EH (cell line): ENCODE measurements at places on chromosomes 5 and 9.

- DNase-seq: peak; percentile 94
These were observed 91.1 kb upstream of the CD180 start for GRCh38 chr5:67287510-67288268.

GRCh38 chr5:27009540-27009915, 28.9 kb downstream of the CDH9 start:
- DNase-seq: no peak

- DNase-seq: peak; percentile 100
These were observed 117.9 kb upstream of the FST start for GRCh38 chr5:53362521-53362941.

GRCh38 chr9:17578577-17578910, 322 bp upstream of the SH3GL2 start:
- no peak for DNase-seq

DNA sequence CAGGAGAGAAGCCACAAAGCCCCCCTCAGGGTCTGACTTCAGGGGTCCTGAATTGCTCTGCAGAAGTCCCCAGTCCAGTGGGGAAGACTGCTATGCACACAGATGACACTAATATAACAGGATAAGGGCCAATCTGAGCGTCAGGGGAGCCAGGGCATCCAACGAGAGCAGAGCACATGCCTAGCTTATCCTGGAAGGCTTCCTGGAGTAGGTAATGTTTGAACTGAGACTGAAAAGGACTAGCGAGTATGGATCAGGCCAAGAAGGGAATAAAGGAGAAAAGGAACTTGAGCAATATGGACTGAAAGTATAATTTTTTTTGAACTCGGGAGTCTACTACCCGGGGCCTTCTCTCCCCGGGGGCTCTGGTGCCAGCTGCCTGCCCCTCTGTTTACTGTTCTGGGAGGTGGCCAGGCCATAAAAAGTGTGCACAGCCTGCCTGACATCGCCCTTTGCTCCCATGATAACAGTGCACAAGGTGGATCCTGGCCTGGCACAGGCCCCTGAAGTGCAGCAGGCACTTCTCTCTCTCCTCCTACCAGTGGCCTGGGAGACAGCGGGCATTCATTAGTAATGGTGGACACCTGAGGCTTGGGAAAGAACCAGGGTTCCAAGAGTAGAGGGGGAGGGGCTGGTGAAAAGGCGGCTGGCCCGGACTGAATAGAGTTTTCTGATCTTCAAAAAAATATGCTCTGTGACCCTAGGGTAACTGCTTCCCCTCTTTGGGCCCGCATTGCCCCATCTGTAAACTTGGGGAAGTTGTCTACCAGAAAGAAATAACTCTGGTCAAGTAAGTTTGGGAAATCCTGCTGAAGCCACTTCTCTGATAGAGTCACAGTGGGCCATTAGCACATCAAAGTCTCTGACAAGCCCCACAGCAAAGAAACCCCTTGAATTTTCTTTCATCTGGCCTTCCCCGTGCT, 4.6 kb upstream of the SLC6A7 start:
- DNase-seq: no peak

- DNase-seq: peak; percentile 83
These were observed 107.1 kb downstream of the PALM2AKAP2 start for GRCh38 chr9:109887079-109887478.

- peak; percentile 85 for DNase-seq
These were observed 9.1 kb upstream of the RFK start for GRCh38 chr9:76403352-76403751.

GRCh38 chr5:41346609-41347008, 133.3 kb upstream of the C6 start:
- DNase-seq: peak; percentile 6

- no peak for DNase-seq
These were observed 181.5 kb downstream of the IRX2 start for GRCh38 chr5:2569774-2570542.
